ENCODE measurements at places on chromosomes 2 and 18.

DNA sequence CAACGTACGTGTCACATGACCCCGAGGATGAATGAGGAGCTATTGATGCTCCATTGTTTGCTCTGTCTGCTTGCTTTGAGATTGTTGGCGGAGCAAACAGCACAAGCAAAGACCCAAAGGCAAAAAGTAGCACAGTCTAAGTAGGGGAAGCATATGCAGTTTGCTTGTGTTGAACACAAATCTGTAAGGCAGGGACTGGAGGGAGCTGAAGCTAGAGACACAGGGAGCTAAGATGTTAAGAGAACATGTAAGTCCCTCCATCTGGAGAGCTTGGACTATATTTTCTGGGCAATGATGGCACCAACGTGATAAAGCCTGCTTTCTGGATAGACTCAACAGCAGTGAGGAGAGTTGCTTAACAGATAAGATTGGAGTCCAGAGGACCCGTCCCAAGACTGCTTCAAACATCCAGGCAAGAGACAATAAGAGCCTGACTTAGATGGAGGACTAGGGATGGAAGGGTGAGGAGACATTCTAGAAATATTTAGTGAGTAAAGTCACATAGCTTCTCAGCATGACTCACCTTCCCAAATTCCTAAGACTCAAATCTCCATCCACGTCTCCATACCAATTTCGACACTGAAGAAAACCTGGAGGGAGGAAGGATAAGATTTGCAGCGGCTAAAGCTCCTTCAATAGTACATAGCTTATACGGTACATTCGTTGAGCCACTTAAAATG is 88.1 kb upstream of the KLF7 start:
- DNase-seq, result no peak

DNA sequence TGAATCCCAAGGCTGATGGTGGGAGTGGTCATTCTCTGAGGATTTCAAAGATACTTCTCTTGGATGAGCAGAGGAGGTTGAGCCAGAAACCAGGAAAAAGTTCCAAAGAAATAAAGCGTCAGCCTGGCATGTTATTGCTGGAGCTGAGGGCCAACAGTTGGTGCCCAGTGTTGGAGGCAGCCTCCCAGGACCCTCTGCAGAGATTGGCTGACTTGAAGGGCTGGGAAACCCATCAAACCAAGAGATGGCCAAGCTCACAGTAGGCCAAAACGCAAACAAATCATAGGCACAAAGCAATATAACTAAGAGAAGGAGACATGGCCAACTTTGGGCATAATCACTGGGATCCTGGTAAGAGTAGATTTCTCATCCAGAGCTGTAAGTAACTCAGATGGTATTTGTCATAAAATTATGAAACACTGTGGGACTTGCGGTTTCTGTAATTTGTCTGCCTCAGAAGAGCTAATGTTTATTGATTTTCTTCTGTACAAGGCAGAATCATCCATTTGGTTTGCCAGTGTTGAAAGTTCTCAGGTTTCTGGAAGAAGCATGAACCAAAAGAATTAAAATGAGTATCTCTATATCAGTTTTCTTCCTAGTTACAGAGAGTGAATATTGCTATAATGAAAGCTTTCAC is 108.3 kb downstream of the ATL2 start:
- DNase-seq, result no peak

- no peak for DNase-seq
Measured at GRCh38 chr18:46097431-46097800, 680 bp downstream of the ATP5F1A start.

- no peak for DNase-seq
Measured at GRCh38 chr2:237154082-237154638, 68.5 kb downstream of the COPS8 start.

DNA sequence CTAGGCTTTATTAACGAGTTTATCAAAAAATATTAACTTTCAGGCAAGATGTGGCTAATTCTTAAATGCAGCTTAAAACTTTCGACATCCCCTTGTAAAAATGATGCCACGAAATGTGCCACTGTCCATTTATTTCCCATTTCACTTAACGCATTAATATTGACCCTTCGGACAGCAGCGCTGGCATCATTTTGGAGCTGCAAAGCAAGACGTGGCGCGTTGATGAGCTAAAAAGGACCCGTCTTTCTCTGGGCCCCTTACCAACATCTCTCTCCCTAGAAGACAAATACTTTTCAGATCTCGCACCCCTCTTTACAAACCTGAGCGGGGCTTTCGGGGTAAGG is 367.9 kb downstream of the MTX2 start:
- DNase-seq, result no peak

DNA sequence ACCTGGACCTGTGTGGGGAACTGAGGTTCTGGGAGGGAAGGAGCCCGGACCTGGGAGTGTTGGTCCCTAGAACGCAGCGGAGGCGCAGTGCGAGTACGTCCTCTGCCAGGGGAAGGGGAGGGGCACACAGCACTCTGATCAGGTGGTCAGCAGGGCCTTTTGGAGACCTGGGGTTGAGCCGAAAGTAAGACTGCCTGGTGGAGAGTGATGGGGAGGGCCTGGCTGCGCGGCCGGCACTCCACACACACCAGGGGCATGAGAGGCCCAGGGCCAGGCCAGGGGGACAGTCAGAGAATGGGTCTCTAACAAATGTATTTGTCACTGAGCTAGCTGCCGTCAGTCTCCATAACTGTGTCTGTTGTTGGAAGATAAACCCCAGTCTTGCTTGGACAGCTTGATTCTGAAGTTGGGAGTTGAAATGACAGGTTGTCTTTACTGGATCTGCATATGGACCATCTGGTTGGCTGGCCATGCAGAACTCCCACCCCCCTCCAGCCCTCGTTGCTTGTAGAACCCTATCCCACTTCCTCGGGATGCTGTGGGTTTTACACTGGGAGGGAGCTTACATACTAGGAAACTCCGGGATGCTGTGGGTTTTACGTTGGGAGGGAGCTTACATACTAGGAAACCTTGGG is 75.4 kb upstream of the NFATC1 start:
- DNase-seq, result no peak

DNA sequence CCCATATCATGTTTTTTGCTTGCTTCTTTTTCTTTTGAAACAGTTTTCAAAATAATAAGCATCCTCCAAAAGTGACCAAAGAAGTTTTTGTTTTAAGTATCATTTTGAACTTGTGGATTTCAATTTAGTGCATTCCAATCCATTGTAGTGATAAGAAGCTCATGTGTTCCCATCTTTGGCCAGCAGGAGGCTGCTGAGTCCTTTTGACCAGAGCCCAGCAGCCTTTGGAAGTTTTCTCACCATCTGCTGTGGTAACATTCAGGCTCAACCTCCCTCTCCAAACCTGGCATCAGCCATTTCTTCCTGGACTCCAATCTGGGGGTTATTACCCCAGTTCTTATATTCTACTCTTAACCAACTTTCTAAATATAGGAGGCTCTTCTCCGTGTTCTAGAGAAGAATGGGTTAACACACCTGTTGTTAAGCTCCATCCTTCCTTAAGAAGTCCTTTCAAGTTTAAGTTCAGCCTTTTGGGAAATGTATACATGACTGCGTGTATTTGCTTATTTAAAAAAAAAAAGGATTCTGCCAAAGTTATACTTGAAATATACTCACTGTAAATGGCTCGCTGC is 39.0 kb upstream of the MAL start:
- no peak for DNase-seq

- no peak for DNase-seq
Measured at GRCh38 chr2:164126960-164127660, 391.3 kb upstream of the FIGN start.

DNA sequence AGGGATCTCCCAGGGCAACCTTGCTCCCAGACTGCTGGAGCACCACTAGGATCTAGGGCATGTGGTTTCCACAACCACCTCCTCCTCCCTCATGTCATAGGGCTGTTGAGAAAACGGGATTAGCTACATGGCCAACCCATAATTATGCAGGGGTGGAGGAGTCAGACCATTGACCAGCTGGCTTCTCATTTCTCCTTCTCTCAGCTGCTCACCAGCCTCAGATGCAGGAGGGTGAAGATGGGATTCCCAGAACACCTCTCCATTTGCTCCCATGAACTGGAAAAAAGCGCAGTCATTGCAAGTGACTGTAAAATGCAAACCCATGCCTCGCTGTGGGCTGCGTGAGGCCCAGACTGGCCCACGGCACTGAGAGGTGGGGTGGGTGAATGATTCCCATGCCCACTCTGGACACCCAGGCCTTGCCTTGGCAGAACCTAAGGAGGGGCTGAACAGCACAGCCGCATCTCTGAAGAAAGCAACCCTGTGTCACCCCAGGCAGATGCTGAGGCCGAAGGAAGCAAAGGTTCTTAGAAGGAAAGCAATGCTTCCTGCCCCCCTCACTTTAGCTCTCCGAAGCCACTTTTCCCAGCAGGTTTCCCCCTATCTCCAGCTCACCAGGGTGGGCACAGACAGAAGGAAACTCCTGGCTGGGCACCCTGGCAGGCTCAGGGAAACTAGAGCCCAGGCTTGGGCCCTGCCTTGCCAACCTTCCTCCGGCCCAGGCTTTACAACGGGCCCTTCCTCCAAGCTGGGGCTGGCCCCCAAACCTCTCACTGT is 69.6 kb upstream of the RTN4 start:
- DNase-seq, result no peak

GRCh38 chr18:2883076-2883735 is 36.4 kb downstream of the EMILIN2 start:
- DNase-seq, result no peak

- no peak for DNase-seq
Measured at GRCh38 chr2:54308186-54308585, 52.2 kb upstream of the TSPYL6 start.

DNA sequence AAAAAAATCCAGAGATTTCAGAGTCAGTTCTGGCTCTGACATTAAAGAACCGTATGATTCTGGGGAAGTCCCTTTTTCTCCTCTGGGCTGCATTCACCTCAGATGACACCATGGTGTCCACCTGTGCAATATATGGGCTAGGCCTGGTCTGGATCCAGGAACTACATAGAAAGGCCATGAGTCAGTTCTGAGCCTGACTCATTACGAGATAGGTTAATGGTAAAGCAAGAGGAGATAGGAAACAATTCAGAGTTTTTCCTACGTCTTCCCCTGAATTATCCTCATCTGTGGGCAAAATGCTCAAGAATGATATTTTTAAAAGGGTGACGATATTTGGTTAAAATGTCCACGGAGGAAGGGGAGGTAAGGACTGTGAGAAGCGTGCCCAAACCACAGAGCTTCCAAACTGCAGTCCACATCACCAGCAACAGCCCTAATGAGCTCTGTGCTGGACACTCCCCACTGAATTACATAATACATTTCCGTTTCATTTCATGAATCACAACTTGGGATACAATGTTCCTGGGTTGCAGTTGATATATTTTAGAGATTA is 180.1 kb upstream of the OSR1 start:
- no peak for DNase-seq

GRCh38 chr2:219049282-219049681 is 8.0 kb upstream of the CFAP65 start:
- DNase-seq, result no peak

- no peak for DNase-seq
Measured at GRCh38 chr2:101790416-101790815, 92.9 kb downstream of the MAP4K4 start.

GRCh38 chr2:130834931-130835765 is 1.6 kb upstream of the ARHGEF4 start:
- DNase-seq, result no peak

GRCh38 chr2:217162533-217162932 is 302.7 kb upstream of the TNP1 start:
- DNase-seq, result peak; percentile 44

DNA sequence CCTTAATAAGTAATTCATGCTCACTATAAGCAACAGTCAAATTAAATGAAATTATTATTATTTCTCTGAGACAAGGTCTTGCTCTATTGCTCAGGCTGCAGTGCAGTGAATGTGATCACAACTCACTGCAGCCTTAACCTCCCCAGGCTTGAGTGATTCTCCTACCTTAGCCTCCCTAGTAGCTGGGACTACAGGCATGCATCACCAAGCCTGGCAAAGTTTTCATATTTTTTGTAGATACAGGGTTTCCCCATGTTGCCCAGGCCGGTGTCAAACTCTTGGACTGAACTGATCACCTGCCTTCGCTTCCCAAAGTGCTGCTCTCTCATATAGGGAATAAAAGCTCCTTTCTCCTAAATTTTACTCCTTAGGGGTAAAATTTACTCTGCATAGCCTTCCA is 74.9 kb upstream of the GAREM1 start:
- DNase-seq, result no peak

GRCh38 chr2:133439565-133439920 is 128.7 kb downstream of the NCKAP5 start:
- no peak for DNase-seq

DNA sequence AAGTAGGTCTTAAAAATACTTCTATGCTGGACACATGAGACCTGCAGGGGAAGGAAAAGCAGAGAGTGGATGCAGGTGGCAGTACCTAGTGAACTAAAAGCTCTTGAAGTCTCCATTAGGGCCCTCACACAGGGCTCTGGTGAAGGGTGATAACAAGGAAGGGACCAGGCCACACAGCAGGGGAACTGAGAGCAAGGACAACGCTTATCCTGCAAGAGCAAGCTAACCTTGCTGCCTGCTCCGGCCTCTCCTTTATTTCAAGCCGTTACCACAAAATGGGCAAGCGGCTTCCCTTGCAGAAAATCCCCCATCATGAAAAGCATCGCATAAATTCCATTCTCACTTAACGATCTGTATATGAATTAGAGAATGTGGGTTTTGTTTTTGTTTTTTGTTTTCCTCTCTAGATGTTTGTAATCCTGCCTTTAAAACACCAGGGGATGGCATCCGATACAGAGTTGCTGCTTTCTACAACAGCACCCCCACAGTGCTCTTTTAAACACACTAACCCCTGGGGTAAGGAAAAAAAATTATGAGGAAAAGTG is 64.5 kb downstream of the CACNB4 start:
- no peak for DNase-seq

GRCh38 chr2:88859461-88859860 is 168.0 kb downstream of the RPIA start:
- DNase-seq, result no peak

DNA sequence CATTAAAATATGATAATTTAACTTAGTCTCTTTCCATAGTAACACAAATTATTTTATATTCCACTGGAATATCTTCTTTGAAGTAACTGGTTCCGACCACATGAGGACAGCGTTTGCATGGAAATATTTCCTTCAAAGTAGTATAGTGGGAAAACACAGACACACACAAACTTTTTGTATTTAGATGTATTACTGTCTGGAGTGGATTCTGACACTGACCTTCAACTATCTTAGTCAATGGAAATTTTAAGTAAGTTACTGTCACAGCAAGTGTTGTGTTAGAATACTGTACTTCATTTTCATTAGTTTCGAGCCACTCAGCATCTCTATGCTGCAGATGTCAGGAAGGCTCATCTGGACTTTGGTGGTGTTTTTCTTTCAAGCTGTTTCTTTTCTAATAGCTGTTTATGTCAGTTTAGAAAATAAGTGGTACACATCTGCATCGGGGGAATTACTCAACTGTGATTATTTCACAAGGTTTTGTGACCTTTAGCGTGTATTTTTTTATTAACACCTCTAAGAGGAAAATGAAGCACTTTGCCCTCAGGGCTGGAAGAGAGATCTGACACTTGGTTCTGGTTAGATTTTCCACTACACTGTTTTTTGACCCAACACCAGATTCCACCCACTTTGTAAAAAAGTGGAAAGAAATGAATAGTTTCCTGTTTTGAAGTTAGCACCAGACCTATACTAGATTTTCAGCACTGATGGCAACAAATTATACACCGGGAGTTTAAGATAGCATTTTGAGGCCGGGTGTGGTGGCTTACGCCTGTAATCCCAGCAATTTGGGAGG is 18.9 kb upstream of the THOC1 start:
- peak; percentile 11 for DNase-seq

Measured in amygdala (tissue), 56 donors.